ENCODE measurements at places on chromosomes 7 and 10.

DNA sequence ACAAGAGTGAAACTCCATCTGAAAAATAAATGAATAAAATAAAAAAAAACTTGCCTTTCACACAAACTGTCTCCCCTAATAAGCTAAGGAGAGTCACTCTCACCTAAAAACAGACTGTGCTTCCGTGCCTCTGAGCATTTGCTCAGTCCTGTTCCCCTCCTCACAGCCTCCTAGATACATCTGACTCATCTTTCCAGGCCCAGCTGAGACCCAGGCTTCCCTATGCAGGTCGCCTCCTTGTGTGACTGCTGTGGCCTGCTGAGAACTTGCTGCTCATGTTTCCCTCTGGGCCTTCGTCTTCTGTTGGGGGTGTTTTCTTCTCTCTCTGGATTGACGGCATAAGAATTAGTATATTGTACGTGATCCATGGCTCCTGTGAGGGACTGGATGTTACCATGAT is 777.7 kb downstream of the LRMDA start:
- peak; percentile 31 for DNase-seq

DNA sequence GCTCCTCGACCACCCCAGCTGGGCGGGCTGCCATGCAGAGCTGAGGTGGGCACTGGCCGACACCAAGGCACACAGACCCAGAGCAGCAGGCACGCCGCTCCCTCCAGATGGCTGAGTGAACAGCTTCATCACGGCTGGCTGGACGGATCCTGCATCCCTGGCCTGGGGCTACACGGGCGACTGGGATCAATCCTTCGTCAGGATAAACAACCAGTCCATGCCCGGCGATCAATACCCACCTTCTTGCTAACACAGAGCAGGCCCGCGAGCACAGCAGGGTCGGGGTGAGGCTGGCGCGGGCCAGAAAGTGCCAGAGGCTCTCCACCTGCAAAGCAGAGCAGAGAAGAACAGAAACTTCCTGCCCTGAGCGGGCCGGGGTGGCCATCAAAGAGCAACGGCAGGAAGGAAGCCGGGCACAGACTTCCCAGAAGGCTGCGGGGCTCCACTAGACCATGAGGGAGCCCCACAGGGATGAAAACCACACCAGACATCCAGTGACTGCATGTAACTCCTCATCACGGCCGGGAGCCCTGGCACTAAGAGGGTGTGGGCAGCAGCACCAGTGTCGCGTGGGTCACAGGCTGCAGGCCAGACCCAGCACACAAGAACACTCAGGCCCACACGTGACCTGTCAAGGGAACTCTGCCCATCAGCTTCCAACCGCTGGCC is 166.4 kb downstream of the MAD1L1 start:
- DNase-seq = no peak

GRCh38 chr10:32271617-32272016 is 75.3 kb downstream of the EPC1 start:
- DNase-seq = no peak

DNA sequence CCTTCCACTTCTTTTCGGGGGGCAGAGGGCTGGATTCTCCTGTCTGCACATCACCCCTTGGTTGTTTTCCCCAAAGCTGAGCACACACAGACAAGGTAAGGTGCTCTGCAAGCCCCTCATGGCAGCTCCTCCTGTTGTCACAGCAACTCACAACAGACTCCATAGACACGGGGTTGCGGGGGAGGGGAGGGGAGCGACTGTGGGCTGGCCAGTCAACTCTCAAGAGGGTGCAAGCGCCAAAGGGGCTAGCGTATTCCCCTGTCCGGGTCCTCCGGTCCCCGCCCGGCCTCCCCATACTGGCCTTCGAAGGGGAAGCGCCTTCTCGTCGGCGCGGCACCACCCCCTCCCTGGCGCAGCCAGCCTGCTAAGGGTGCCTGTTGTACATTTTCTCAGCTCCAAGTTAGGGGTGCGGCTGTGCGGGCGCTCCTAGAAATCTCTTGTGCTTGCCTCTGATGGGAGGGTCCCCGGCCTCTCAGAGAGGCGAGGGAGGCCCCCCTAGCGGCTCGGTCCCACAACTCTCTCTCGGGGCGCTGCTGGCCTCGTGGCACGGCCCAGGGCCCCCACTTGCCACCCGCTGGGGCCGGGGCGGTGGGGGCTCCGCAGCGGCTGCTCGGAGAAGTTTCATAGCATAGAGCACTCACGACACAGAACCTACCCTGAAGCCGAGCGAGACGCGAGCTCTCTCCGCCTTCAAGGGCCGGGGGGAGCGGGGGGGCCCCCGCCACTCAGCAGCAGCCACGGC is 498 bp downstream of the RHOBTB1 start:
- DNase-seq = peak; percentile 58

DNA sequence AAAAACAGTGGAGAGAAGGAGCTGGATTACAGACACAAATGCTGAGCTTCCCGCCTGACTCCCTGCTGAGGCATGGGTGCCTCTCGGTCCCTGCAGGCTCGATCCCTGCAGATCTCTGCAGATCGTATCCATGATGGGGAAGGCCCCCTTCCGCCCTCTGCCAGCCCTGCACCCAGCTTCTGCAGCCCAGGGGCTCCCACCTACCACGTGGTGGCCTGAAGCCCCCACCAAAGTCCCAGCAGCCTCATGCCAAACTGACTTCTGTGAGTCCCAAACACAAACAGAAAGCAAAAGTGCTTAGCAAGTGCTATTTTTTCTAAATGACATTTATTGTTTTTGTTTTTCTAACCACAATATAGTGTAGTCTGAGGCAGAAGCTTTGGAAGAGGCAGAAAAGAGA is 127.1 kb upstream of the CHST15 start:
- DNase-seq = no peak

DNA sequence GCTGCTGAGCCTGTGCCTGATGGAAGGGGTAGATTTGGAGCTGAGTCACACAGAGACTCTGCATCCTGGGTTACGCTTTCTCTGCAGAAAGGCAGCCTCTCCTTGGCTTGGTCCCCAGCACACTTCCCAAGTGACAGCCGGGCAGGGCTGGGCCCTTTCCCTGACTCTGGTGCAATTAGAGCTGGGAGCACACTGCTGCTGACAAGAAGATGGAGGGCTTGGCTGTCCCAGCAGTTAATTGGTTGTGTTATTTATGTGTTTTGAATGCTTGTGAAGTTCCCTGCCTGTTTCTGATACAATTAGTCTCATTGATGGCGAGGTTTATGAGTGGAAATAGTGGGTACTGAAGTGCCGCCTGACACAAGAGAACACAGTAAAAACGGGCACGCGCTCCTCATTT is 123.6 kb downstream of the TCERG1L start:
- no peak for DNase-seq

DNA sequence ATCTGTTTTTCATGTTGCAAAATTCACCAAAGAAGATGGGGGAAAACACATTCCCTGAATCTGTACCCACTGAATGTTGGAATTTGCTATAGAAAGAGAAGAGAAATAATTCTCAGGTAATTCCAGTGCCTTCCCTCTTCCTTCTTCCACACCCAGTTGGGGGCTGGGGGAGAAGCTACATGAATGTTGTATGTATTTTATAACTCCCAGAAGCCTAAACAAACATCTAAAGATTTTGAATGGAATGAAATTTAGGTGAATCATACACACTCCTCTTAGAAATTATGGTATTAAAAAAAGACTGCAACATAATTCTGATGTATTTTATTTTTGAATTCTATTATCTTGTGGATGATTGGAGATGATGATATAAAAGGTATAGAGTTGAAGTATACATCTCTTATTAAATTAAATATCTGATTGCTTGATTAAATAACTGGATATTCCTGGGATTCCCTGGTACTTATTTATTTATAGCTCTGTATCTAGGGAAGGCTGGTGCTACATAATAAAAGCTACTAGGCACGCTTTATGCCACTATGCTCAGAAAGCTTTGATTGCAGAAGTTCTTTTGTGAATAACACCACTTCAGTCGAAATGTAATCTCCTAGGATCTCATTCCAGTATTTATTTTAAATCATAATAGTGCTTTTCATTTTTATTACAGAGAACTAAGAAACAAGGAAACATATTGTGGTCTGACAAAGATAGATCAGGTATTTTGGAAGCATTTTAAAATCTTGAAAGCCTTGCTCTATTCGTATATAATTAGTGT is 98.5 kb downstream of the MCU start:
- no peak for DNase-seq
